ENCODE measurements at places on chromosomes 13 and 19. TPM values are rescaled to one million over a fixed set of nuclear protein-coding genes. Genes with fewer than 3 reads are reported as not detected.

Gene CATSPERD
- total RNA-seq, result not detected

Gene LHB
- not detected for total RNA-seq

Gene CEACAM20
- total RNA-seq, result not detected

Gene RAB3A
- 1.2 TPM for total RNA-seq

Gene ZNF610
- total RNA-seq, result 3.7 TPM

Gene FAM124A
- 6.4 TPM for total RNA-seq

Gene TINCR
- 0.32 TPM for total RNA-seq

Gene ARL11
- total RNA-seq, result not detected

Gene RAB3D
- 12.9 TPM for total RNA-seq

Gene PTPRH
- 7.1 TPM for total RNA-seq

Gene HS6ST3
- not detected for total RNA-seq

Gene MEF2B
- total RNA-seq, result 0.26 TPM

Data from articular chondrocyte of knee joint (primary cell).